Activated CD4-positive, alpha-beta T cell treated with anti-CD3 and anti-CD28 coated beads, Interleukin-2, amount 10 ng/mL, durations not matched to agents 7 days and 5 days (primary cell): ENCODE measurements at places on chromosomes 5 and 9. TPM values are rescaled to one million over a fixed set of nuclear protein-coding genes. Genes with fewer than 3 reads are reported as not detected.

IFNA16 gene
- not detected for total RNA-seq

RANBP6 gene
- total RNA-seq: 20.0 TPM

IL3 gene
- total RNA-seq: 0.20 TPM

OTULINL gene
- total RNA-seq: 31.4 TPM

LVRN gene
- not detected for total RNA-seq

RIOK2 gene
- total RNA-seq: 25.2 TPM

ZNF608 gene
- not detected for total RNA-seq

IFT74 gene
- 7.7 TPM for total RNA-seq

OBP2A gene
- not detected for total RNA-seq

PLAC8L1 gene
- total RNA-seq: 0.48 TPM

FGF10 gene
- not detected for total RNA-seq

SPINK6 gene
- not detected for total RNA-seq

NTRK2 gene
- total RNA-seq: 2.3 TPM

PLPP7 gene
- total RNA-seq: 0.21 TPM

KIF24 gene
- total RNA-seq: 12.5 TPM

SH3PXD2B gene
- 0.33 TPM for total RNA-seq

OR4F3 gene
- total RNA-seq: not detected

SLC36A2 gene
- total RNA-seq: not detected

GABRA6 gene
- total RNA-seq: not detected

CD72 gene
- total RNA-seq: 7.1 TPM

TLX3 gene
- not detected for total RNA-seq

FAM13B gene
- 31.3 TPM for total RNA-seq

MARCOL gene
- not detected for total RNA-seq

CDX1 gene
- not detected for total RNA-seq

WDR31 gene
- total RNA-seq: 0.87 TPM

SPATA31A7 gene
- total RNA-seq: not detected

DOCK2 gene
- 270 TPM for total RNA-seq

MTRR gene
- total RNA-seq: 56.5 TPM

CCL28 gene
- 16.4 TPM for total RNA-seq

MORN5 gene
- total RNA-seq: not detected

TMOD1 gene
- total RNA-seq: 0.35 TPM

SCGB3A1 gene
- not detected for total RNA-seq

DMGDH gene
- total RNA-seq: not detected

CLTB gene
- 65.8 TPM for total RNA-seq

LCN9 gene
- total RNA-seq: not detected

SMIM3 gene
- total RNA-seq: 8.4 TPM

EFNA5 gene
- total RNA-seq: not detected

TMEM174 gene
- total RNA-seq: not detected

PRR16 gene
- total RNA-seq: not detected

PCDHGA8 gene
- total RNA-seq: not detected

CDH12 gene
- total RNA-seq: not detected

TRIP13 gene
- total RNA-seq: 33.4 TPM

GADD45G gene
- 6.2 TPM for total RNA-seq
